Stimulated activated CD4-positive, alpha-beta T cell treated with anti-CD3 and anti-CD28 coated beads, TNF-alpha, amount 100 ng/mL, for 24 hours (primary cell): ENCODE measurements at places on chromosomes 11 and 22.

- peak; percentile 90 for DNase-seq
Measured at GRCh38 chr11:64230171-64230984, at the start of gene DNAJC4. Gene DNAJC4, plus strand, starts transcription at chr11:64230548. Its CDS starts 307 bp downstream, at chr11:64230855.

GRCh38 chr11:104165014-104165413 lies 1.1 kb upstream of the PDGFD start:
- DNase-seq: no peak

DNA sequence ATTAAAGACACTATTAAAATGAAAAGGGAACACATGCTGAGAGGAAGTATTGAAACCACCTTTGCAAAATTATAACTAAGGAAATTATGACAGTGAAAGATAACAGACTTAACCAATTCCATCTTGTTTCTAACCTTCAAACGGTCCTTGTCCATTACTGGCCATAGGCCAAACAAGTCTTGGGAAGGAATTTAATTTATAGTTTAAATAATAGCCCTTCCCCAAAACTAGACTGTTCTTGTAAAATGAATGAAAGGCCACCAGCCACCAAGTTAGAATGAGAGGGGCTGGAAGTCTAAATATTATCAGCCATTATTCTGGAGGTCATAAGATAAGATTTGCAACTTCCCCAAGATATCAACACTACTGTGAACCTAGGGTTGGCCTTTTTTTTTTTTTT lies 1.8 kb upstream of the TALDO1 start:
- no peak for DNase-seq

GRCh38 chr11:57103899-57104605 lies 77.7 kb upstream of the LRRC55 start:
- no peak for DNase-seq

GRCh38 chr11:18721561-18722292 lies 4.3 kb downstream of the IGSF22 start:
- no peak for DNase-seq

- DNase-seq: no peak
Measured at GRCh38 chr11:3926458-3927095, 71.1 kb downstream of the STIM1 start.

GRCh38 chr11:44623731-44624491 lies 58.4 kb downstream of the CD82 start:
- no peak for DNase-seq

- no peak for DNase-seq
Measured at GRCh38 chr11:134504146-134504905, 92.3 kb upstream of the B3GAT1 start.

DNA sequence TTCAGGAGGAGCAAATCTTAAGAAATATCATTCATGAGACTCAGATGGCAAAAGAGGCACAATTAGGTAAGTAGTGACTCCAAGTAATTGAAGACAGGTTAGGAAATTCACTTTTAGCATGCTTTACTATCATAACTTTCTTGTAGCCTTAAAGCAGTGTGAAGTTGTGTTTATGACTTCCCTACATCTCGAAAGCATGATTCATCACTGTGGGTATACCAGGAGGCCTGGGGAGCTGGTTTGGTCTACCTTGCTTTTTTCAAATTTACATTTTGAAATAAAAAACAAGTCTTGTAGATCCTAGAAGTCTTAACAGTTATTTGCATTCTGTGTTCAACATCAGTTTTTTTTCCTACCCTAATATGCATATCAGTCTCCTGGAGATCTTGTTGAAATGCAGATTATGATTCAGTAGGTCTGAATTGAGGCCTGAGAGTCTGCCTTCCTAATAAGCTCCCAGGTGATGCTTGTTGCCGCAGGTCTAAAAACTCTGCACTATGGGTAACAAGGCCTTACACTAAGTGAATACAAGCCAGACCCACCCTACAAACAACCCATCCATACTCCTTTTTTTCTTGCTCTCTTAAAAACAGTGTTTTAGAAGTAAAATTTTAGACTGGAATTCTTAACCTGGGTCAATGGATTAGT lies 41.4 kb downstream of the TTC17 start:
- DNase-seq: no peak

- no peak for DNase-seq
Measured at GRCh38 chr22:43707648-43708047, 104.5 kb downstream of the EFCAB6 start.

DNA sequence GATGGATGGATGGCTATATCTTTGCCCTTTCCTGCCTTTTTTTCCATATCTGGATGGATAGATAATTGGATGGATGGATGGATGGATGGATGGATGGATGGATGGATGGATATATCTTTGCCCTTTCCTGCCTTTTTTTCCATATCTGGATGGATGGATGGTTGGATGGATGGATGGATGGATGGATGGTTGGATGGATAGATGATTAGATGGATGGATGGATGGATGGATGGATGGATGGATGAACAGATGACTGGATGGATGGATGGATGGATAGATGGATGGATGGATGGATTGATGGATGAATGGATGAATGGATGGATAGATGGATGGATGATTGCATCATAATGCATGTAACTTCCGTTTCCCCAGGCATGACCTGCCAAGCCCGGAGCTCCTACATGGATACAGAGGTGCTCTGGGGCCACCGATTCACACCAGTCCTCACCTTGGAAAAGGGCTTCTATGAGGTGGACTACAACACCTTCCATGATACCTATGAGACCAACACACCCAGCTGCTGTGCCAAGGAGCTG lies 24.9 kb downstream of the KCNJ5 start:
- no peak for DNase-seq

DNA sequence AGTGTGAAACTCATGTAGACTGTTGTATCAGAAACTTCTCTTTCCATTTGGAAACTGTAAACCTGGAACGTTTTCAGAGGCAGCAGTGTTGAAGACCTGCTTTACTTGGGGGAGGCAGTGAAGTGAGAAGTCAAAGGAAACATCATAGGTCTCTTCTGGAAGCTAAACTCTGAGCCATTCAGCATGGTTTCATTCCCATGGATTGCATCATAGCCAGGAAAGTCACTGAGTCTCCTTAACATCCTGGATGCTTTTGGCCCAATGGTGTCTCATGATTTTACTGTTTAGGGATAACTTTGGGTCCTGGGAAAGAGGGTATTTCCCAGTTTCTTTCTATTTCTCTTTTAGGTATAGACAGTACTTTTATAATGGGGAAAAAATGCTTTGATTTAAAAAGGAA lies 153.2 kb upstream of the E2F8 start:
- DNase-seq: no peak

DNA sequence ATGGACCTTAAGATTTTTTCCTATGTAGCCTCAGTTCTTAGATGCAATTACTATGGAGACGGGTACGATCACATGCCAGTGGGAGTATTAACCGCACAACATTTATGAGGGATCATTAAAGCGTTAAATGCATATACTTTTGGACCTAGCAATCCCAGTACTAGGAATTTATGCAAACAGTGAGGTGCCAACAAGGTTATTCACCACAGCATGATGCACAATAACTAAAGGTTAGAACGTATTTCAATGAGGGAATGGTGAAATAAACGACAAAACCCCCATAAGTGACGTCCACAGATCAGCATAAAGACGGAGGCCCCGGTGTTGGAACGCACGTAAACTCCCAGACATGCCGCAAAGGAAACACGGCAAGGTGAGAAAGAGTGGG lies 539 bp downstream of the SIRT3 start:
- DNase-seq: peak; percentile 67

- no peak for DNase-seq
Measured at GRCh38 chr11:3803726-3804495, 4.4 kb upstream of the PGAP2 start.

DNA sequence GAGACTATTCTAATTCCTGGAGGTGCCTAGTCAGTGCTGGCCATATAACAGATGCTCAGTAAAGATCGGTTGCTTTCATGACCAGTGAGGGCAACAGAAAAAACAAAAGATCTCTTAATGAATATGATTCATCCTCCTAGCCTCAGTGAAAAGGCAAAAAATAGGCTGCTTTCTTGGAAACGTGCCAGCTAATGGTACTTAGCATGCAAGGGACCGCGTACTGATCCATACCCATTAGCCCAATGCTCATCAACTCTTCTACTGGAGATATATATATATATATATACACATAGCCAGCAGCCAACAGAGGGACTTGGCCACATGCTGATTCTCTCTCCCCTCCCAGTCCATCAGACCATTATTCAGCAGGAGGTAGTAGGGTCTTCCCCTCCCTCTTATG lies 320.4 kb downstream of the KIRREL3 start:
- no peak for DNase-seq

- no peak for DNase-seq
Measured at GRCh38 chr11:75369560-75370255, 18.2 kb upstream of the ARRB1 start.

GRCh38 chr11:12258451-12258850 lies 118.9 kb upstream of the PARVA start:
- no peak for DNase-seq

GRCh38 chr11:65610404-65610803 lies 3.6 kb downstream of the MAP3K11 start:
- DNase-seq: no peak

DNA sequence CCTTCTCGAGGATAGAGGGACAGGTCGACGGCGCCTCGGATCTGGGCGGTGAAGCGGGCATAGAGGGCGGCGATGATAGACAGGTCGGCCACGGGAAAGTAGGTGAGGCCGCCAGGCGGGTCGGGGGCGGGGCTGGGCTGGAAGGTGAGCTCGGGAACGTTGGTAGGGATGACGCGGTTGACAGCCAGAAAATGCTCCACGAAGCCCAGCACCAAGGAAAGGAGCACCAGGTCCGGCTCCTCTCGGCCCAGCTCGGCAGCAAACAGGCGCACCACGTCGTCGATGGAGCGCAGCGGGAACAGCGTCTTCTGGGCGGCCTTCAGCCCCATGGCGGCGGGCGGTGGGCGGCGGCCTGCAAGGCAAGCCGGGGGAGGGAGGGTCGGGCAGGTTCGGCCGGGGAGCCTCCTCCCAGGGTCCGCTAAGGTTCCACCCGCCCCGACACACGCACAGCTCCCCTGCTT lies 540 bp downstream of the MEN1 start:
- DNase-seq: no peak

DNA sequence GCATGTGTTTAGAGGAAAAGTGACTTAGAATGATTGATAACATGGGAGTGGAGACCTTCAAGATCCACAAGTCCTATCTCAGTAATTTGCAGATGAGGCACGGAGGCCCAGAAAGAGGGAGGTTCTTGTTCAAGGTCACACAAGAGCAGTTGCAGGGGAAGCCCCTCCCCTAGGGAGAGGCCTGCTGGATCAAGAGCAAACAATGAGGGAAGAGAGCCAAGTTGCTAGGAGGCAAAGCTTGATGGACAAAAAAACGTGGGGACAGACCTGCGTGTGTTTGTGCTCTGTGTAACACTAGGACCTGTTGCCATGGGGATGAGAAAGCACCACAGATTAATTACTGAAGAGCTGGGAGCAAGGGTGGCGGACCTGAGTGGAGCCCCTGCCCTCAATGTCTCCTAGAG lies 6.4 kb upstream of the MFRP start:
- DNase-seq: no peak

DNA sequence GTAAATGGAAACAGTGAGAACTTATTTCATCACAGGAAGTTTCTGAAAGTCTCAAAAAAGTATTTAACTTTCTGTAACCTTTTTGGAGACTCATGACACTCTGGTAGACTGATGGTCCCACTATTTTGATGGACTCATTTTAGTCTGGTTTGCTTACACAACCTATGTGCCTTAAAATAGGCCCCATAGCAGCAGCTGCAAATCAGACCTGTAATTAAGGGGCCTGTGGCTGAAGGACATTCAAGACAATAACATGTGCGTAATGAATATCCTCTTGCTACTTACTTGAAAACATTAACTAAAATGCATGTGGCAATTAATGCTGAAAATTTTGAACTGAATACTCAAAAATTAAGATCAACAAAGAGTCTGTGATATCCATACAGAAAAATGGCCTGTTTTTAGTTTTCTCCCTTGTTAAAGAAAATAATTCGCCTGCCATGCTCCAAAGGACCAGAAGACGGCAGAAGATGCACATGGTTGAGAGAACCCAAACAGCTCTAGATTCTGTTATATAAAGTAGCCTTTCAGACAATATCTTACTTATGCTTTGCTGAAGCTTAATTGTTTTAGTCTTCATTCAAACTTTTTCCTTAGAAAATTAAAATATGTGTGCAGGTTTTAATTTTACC lies 568.5 kb downstream of the KCNA4 start:
- DNase-seq: no peak

DNA sequence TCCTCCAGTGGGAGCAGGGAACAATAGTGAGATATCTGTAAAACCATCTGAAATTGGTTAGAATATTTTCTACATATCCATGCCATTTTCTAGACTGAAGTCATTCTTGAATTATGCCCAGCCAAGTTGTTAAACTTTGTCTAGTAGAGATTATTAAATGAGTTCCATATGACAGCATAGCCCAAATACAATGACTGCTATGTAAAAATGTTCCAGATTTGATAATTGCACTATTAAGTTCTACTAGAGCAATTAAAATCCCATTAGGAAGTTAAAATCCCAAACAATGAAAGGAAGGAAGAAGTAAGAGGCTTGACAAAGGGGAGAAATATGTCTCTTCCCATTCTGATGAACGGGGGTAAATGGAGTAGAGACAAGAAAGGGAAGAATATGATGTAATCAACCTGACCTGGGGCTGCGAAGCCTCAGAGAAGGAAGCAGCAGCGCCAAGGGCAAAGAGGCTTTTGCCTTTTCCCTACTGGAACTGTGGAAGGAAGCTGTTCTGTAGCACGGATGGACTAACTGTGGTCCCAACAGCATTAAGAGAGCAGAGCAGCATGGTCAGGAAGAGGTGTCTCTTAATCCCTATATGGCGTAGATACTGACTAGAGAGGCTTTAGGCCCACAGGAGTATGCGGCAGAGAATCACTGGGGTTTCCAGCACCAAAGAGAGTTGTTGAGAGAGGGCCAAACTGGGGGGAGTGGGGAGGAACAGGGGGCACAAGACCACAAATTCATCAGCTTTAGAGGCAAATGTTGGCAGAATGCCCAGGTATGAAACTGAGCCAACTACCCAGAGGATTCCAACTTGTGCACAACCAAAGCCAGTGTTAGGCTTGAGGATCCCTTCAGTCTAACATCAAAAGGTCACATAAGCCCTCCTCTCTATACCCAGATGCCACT lies 26.7 kb downstream of the RRP8 start:
- no peak for DNase-seq

GRCh38 chr11:1592628-1593027 lies 5.5 kb downstream of the KRTAP5-2 start:
- no peak for DNase-seq

GRCh38 chr11:8338138-8338537 lies 74.5 kb upstream of the LMO1 start:
- no peak for DNase-seq

DNA sequence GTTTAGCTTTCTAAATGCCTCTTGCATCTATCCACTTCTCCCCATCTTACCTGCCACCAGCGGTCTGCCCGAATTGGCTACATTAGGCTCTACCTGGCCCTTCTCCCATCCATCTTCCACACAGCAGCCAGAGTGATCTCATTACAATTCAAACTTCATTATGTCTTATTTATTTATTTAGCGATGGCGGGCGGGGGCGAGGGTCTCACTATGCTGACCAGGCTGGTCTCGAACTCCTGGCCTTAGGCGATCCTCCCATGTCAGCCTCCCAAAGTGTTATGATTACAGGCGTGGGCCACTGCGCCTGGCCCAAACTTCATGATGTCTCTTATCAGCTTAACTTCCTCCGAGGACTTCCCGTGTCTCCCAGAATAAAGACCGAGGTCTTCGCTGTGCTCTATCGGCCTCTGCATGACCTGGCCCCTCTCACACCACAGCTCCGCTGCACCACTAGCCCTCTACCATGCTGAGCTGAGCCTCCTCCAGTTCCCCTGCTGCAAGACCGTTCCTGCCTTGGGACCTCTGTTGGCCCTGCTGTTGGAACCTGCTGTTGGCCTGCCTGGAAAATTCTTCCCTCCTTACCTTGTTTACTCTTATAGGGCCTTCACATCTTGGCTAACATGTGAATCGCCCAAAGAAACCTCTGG lies 870 bp upstream of the CTTN start:
- DNase-seq: no peak

- DNase-seq: no peak
Measured at GRCh38 chr11:43404836-43405479, 46.2 kb downstream of the TTC17 start.
